ENCODE measurements at places on chromosomes 1 and 21.

DNA sequence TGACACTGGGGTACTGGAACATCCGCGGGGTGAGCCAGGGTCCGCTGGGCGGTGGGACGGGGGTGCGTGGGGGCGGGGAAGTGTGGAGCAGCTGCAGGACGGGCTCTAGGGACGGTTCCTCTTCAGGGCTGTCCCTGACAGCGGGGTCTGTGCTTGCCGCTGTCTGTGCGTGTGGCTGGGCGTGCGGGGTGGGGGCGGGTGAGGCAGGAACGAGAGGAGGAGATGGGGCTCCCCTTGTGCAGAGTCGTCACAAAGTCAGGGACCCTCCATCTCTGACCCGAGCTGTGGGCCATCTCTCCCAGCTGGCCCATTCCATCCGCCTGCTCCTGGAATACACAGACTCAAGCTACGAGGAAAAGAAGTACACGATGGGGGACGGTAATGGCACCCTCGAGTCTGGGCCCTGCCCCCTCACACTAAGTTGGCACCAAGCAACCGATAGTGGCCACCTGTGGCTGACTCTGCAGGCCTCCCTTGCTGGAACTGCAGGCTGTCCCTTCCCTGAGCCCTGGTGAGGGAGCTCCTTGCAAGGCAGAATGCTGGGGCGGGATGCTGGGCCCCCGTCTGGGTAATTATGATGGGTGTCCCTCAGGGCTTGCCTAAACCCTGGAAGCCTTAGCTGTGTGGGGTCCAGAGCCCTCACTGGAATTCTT is 392 bp downstream of the GSTM2 start:
- DNase-seq, result no peak

DNA sequence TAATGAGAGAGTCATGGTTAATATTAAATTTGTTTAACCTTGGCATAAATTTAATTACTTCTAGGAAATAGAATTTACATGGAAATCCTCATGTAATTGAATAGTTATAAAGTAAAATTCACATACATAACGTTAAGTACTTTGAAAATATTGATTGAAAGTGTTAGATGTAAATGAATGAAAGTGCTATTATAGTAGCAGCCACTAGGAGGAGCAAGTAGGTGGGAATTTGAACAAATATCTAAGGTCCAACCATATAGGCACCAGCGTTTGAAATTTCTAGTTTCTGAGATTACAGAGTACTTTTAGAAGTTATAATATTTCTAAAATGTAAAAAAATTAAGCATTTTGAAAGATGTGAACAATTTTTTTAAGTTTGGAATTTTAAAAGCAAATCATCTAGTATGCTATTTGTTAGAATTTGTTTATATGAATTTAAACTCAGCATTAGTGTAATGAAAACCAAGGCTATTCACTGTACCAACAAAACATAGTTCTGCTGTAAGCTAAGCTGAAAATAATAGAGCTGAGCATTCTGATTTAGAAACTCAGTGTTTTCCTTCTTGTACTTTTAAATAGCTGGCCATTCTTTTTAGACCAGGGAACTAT is 3.3 kb downstream of the B3GALT2 start:
- DNase-seq, result no peak

DNA sequence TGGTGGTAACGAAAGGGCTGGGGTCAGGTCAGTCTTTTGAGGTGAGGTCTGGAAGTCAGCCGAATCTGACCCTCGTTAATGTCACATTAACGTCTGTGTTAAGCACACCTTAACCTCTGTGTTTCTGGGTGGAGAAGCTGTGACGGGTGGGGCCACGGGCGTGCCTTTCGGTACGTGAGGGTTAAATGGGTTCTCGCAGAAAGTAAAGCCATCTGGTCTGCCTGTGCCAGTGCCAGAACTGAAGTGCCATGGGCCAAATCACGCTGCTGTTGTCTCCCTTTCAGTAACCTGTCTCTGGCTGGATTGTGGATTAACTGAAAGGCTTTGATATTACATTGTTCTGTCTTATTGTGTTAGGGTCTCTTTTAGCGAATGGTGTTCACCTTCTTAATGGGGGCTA is 14.4 kb downstream of the URB2 start:
- DNase-seq, result no peak

DNA sequence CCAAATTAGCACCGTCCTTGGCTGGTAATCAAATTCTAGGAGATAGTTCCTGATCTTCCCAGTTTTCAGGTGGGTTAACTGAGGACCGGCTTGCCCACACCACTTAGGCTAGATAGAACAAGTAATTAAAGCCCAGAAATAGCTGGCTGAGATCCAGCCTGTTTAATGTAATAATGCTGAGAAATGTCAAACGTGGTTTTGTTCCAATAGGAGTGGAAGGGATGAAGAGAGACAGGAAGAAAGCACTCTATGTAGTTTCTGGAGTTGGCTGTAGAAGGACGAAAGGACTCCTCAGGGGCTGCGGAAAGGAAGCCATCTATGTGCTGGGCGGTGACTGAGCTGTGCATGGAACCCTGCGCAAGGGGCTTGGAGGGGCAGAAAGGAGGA is 18.6 kb downstream of the NAV1 start:
- DNase-seq, result no peak

GRCh38 chr1:32877211-32878110 is 6.7 kb upstream of the FNDC5 start:
- peak; percentile 60 for DNase-seq

DNA sequence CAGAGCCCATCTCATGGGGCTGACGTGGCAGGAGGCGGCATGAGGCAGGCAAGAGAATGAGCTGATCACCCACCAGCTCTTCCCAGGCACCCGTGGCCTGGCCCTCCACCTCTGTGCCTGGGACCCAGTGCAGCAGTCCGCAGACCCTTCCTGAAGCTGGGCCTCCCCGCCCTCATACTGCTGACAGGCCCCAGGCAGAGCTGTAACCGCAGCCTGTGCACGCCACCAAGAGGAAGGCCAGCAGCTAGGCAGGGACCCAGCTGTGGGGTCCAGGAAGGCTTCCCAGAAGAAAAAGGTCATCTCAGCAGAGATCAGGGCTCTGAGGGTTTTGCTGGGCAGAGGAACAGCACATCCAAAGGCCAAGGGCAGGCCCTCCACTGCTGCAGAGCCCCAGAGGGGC is 9.8 kb upstream of the MTFR1L start:
- no peak for DNase-seq

DNA sequence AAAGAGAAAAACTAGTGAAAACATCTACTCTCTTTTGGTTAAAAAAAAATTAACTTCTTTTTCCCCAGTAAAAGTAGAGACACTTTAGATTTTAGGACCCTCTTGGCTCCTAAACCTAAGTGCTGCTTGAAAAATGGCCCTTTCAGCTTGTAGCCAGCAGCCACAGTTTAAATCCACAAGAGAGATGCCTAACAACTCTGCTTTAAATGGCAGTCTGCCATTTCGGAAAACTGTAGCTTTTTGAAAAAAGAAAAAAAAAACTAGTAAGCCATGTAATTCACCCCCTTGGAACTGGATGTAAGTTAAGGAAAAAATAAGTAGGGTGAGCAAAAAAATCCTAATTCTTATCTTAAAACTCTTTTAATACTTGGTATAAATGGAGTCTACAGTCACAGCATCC is 56.0 kb downstream of the LHX9 start:
- DNase-seq, result no peak

DNA sequence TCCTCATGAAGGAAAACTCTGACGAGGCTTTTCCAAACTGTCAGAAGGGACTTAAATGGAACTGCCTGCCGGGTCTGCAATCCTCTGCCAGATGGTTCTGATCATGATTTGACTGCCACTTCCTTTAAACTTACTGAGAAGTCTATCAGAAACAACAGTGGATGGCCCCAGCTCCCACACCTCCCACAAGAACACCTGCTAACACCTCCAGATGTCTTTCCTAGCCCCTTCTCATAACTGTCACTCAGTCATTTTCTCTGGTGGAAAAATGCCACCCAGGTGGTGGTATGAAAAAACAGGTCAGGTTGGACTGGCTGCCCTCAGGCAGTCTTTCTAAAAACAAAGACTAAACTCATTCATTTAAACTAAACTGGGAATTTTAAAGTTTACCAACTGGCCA is 66.7 kb upstream of the ABCD3 start:
- DNase-seq, result no peak

GRCh38 chr1:212816567-212817278 is 25.0 kb downstream of the TATDN3 start:
- DNase-seq, result no peak

DNA sequence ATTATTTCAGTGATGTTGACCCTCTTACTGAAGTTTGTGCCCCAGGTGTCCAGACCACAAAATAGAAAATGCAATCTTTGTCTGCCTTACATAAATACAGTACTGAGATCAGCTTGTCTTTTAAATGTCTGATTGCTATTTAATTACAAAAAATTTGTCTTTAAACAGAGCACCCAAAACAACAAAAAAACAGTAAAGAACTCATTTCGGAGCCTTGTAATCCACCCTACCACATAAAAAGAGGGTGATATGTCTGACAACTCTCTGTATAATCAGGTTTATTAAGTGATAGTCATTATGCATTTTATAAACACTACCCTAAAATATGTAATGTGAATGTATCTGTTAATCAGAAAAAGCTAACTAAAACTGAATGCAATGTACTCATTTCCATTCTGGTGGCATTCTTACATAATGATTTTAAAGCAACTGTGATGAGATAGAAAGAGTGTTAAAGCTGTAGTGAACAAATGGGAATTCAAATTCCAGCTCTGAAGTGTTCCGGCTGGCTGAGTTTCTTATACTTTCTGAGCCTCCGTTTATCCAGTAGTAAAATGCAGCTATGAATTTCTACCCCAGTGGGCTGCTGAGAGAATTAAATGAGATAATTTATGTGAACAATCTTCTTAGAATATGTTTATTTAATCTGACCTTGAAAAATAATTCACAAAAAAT is 486.6 kb downstream of the USP25 start:
- no peak for DNase-seq

DNA sequence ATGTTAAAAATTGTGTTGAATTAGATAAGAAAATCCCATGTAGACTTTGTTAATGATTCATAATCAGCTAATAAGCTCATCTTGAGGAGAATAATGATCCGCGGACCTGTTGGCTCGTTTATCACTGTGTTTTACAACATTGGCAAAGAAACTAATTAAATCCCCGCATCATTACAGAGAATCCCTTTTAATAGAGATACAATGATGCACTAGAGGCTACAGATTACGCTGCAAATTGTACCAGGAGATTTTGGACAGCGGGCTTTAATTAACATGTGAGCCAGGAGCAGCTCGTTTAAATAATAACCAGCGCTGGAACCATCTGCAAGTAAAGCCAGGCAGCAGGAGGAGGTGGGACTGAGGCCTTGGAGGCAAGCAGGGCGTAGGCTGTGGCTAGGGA is 280.3 kb upstream of the POU3F1 start:
- no peak for DNase-seq

- DNase-seq, result no peak
Observed at GRCh38 chr1:179295164-179295755, 1.7 kb downstream of the SOAT1 start.

- no peak for DNase-seq
Observed at GRCh38 chr1:100448366-100448765, 89.6 kb upstream of the GPR88 start.

DNA sequence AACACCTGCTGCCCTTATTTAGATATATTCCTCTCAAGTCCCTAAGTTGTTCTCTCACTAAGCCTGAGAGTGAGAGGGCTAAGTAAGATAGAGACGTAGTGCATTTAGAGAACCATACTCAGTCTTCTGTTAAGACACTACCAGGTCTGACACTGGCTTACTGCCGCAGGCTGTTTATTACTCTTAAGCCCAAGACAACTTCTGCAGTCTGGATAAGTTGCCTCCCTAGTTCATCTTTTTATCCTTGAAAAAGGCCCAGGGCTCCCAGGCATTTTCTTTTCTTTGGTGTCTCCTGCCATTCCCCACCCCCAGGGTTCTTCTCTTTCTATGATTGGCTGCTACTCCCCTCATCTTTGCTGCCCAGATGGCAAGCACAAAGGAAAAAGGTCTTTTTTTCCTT is 38.7 kb downstream of the CACHD1 start:
- DNase-seq, result no peak

GRCh38 chr1:32736812-32737791 is 34.5 kb upstream of the SYNC start:
- no peak for DNase-seq

DNA sequence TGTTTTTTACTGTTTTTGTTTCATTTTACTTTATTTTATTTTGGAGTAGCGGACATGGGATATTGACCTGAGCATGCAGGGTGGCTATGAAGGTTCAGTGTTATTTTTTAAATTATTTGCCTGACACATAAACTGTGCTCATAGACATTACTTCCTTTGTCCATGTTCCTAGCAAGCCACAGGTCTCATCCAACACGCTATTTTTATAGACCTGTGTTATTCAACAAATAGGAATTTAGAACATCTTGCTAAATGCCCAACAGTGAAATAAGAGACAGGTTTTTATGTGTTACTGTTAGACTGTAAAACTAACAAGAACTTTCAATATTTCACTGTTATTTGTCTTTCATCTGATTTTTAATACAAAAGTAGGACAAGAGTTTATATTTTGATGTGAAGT is 756.4 kb downstream of the KCNT2 start:
- no peak for DNase-seq

DNA sequence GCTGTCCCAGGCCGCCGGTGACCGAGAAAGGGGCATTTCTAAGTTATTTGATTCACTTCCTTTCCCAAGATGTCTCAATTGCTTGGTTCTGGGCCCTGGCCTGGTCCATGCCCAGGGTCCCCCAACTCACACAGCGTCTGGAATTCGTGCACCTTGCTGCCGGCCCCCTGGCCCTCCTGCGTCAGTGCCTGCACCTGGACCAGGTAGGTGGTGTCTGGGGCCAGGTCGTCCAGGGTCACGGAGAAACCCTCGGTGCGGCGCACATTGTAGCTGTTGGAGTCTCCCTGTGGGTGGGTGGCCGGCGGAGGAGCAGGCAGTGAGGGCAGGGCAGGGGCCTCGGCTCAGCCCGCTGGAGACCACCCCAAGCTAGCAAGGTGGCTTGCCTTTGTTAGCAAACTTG is 21.0 kb downstream of the EPHA2 start:
- no peak for DNase-seq

DNA sequence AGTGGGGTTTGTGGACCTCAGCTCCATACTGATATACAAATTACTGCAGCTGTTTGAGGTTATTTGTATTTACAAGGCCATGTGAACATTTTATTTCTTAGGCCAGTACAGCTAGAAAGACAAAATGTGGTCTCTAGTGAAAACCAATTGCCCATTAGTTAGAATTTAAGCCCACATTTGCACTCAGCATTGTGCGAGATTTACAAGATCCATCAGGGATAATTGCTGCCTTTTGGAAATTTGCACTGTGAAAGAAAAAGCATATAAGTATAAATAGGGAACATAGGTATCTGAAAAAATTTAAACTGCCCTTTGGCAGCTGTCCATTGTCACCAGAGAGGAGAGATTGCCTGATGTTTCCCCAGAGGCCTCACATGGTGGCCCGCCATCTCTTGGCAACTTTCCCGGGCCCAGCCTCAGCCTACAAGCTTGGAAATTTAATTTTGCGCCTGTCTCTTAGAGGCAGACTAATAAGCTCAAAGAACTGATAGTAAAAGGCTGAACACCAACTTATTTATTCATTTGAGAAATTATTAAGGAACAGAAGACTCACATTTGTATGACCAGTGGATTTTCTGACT is 120.7 kb downstream of the MAP3K21 start:
- peak; percentile 27 for DNase-seq

GRCh38 chr1:50271337-50271736 is 151.9 kb downstream of the DMRTA2 start:
- no peak for DNase-seq

GRCh38 chr1:31702836-31703404 is 897 bp downstream of the COL16A1 start:
- DNase-seq, result no peak
